ENCODE measurements at places on chromosomes 12 and 14.

DNA sequence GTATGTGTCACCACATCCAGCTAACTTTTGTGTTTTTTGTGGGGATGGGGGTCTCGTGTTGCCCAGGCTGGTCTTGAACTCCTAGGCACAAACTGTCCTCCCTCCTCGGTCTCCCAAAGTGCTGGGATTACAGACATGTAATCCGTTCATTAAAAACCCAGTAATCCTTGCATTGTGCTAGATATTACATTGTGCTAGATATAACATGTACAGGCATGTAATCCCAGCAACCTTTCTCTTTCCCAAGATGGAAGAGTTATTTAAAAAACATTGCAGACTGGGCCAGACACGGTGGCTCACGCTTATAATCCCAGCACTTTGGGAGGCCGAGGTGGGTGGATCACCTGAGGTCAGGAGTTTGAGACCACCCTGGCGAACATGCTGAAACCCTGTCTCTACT is 19.7 kb downstream of the ELK3 start:
- DNase-seq: no peak

DNA sequence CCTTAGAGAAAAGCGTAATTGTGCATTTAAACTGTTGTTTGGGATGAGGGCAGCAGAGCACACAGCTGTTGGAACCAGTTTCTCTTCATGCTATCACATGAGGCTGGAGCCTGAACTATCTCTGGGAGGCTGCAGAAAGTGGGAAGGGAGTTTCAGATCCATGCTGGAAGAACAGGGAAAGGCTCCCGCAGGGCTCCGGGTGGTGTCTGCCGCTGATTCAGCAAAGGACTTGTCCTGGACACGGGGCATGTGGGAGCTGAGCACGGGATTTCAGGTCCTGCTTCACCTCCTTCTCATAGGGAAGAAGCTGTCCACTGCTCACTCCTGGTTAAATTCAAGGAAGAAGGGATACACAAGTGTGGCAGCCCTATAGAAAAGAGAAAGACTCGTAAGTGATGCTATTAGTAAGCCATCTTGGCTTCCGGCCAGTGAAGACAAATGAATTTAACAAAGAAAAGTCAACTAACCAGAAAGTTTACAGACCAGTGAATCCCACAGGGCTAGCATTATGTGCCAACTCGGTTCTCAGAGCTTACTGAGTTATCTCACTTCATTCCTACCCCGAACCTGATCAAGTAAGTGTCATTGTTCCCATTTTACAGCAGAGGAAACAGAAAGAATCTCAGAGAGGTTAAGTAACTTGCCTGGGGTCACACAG is 6.7 kb upstream of the FZD10 start:
- no peak for DNase-seq

DNA sequence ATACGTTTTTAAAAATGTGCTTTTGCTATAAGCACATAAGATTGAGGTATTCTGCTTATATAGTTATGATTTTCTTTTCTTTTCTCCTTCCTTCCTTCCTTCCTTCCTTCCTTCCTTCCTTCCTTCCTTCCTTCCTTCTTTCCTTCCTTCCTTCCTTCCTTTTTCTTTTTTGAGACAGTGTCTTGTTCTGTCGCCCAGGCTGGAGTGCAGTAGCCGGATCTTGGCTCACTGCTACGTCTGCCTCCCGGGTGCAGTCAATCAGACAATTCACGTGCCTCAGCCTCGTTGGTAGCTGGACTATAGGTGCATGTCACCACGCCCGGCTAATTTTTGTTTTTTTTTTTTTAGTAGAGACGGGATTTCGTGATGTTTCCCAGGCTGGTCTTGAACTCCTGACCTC is 5.8 kb downstream of the CFAP54 start:
- no peak for DNase-seq

DNA sequence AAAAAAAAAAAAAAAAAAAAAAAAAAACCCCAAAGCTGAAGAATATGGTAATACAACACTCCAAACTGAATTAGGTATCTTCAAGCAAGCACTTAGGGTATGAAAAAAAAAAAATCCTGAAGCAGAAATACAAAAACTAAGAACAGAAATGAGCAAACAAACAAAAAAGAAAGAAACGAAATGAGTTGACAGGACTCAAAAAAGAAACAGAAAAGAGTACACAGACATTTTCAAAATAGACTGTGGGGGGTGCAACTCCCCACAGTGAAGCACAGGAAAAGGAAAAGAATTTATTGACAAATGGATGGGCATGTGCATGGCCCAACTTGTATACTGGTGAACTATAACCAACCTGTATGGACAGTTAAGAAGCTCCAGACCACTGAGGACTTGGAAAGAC is 24.6 kb downstream of the RPS6KA5 start:
- no peak for DNase-seq

DNA sequence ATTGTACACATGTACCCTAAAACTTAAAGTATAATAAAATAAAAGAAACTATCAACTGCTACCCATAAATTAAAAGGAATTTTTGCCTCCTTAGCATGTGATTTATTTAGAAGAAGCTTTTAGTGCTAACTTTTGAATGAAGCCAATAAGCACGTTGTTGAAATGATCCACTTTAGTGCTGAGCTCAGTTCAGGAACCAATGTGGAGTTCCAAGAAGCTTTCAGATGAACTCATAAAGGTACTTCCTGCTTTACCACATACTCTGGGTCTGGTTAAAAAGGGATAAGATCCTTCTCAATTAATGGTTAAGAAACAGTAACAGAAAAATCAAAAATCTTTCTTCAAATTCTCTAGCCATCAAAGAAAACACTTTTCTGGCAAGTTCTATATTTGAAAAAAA is 39.4 kb downstream of the TMTC1 start:
- no peak for DNase-seq

GRCh38 chr12:40263616-40264409 is 39.0 kb downstream of the LRRK2 start:
- no peak for DNase-seq

DNA sequence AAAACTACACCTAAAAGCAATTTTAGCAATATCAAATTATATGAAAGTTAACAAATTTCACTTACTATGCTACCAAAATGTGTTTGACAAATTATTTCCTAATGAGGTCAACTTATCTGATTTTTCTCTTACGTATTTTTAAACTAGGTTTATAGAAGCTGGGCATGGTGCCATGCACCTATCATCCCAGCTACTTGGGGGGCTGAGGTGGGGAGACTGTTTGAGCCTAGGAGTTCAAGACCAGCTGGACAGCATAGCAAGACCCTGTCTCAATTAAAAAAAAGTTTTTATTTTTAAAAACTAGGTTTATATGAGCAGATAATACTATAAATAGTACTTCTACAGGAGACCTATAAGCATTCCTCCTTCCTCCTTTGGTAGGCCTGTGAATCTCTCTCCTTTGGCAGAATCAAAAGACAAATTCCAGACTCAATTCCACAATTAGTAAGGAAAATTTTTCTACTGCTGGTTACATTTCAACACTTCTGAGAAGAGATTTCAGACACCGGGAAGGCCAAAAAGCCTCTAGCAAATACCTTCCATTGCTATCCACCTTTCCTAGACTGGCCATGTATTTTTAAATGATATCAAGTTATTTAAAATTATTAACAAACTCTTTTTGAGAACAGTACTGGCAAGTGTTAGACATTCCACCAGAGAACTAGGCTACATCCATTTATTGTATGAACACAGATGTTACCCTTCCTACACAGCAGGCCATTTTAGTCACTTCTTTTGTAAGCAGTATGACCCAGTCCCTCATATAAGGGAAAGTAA is 34.4 kb downstream of the CDK17 start:
- DNase-seq: no peak

- no peak for DNase-seq
These were observed 21.4 kb upstream of the HECTD1 start for GRCh38 chr14:31229009-31229408.

DNA sequence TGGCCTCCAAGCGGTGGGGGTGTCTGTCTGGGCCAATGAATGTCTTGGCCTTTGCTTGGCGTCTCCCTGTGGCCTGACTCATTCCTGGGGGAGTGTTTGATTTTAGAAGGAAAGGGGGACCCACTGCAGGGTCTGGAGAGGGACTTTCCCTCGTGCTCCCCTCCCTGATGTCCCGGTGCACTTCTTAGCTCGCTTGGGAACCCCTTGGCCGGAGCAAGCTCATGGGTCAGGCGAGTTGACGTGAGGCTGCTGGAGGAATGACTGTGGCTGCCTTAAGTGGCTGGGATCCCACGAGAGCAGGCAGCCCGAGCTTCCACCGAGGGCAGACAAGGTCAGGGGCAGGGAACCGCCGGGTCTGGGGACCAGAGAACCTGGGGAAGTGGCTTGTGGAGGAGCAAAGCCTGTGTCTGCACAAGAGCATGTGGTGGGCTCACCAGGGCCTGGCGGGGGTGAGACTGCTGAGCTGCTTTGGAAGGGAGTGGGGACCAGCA is 218.4 kb upstream of the C14orf180 start:
- no peak for DNase-seq

DNA sequence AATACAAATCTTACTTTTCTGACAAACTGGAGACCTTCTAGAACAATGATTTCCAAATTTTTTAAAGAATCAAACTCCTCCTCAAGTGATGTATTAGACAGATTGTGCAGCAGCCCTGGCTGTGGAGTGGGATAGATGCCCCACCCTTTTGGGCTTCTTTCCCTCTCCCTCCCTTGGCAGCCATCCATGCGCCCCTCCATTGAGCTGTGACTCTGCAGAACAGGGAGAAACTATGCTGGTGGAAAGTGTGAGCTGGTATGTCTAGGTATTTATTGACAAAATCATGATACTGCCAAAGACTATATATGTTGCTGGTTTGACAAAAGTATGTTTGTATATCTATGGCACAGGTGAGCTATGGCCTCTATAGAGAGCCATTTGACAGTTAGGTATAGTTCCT is 138.5 kb downstream of the KTN1 start:
- DNase-seq: no peak

DNA sequence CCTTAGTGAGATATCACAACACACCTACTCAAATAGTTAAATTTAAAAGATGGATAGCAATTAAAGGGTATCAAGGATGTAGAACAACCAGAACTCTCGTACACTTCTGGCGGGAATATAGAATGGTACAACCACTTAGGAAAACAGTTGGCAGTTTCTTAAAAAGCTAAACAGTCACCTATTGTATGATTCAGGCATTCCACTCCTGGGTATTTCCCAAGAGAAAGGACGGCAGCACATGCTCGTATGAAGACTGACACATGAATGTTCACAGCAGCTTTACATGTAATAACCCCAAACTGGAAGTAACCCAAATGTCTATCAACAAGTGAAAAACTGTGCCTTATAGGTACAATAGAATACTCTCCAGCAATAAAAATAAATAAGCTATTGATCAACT is 465.2 kb downstream of the VRK1 start:
- DNase-seq: no peak

- DNase-seq: no peak
These were observed 50.3 kb downstream of the LMO3 start for GRCh38 chr12:16555630-16556029.

- DNase-seq: no peak
These were observed 910.0 kb downstream of the TMEM121 start for GRCh38 chr14:106436310-106436905.

GRCh38 chr12:15786772-15787171 is 2.4 kb downstream of the EPS8 start:
- DNase-seq: no peak

DNA sequence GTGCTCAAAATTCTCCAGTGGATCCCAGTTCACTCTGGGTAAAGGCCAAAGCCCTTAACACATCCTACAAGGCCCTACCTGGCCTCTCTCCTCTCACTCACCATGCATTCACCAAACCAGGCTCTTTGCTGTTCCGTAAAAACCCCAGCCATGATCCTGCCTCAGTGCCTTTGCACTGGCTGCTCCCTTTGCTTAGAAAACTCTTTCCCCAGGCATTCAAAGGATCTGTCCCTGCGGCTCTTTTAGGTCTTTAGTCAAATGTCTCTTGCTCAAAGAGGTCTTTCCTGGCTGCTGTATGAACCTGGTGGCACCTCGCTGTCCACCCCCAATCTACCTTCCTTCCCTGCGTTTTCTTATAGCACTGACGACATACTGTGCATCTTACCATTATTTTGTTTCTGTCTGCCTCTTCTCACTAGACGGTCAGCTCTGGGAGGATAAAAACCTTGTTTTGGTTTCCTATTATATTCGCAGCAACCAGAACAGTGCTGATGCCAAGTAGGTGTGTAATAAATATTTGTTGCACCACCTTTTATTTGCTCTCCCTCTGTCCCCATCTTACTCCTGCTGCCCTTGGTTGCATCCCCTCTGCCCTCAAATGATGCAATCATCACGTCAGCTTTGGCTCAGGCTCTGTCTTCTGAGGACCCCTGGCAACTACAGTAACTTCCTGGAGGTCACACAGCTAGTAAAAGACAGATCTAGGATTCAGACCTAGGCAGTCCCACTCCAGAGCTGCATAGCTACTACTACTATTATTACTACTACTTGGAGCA is 23.8 kb upstream of the DICER1 start:
- DNase-seq: no peak

DNA sequence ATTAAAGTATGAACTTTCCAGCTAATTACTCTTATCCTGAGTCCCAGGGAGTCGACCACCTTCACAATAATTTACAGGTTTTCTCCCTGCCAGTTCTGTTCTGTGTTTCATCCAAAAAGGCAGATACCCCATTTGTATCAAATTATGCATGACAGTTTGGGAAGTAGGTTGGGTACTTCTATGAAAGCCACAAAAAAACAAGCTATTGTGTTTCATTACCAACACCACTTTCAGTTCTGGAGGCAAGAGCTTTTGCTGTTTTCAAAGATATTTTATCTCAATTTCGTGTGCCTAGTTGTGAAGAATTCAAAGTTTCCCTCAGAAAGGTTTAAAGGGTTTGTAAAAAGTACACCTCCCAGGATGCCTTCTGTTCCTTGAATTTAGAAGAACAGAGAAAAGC is 557.4 kb downstream of the FLRT2 start:
- no peak for DNase-seq

GRCh38 chr12:5429741-5430557 is 2.0 kb upstream of the NTF3 start:
- DNase-seq: no peak

DNA sequence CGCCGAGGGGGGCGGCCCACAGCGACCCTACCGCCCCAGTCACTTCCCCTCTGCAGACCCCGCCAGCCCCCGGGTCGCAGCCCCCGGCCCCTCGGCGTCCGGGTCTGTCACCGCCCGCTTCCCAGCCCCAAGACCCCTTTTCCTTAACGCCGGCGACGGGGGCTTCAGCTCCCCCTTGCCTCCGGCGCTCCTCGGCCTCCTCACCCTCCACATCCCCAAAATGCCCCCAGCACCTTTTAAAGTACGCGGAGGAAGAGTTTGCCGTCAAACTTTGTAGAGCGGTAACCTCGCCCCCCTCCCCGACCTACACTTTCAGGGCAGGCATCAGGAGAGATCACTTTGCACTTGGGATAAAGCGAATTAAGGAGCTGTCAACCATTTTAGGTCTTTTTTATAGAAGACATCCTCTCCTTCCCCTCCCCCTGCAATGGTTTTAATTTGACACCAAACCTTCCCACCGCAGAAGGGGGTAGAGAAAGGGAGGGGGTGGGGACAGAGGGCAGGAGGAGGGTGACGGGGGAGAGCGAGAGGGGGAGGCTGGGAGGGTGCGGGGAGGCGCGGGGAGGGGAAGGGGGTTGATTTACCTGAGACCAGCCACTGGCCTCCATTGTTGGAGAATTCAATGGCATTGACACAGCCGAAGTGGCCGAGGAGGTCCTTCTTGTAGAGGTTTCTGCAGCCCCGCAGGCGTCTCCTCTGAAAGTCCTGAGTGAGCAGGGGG is 578 bp downstream of the DCAF5 start:
- peak; percentile 53 for DNase-seq
